Spinal cord (tissue), 10 donors: ENCODE measurements at places on chromosomes 5 and 9.
A peak's percentile ranks its signal among the peaks of the same experiment; 100 is the strongest.

- DNase-seq, result peak; percentile 29
These were observed 31.0 kb upstream of the ZFR start for GRCh38 chr5:32475334-32476097.

- DNase-seq, result no peak
These were observed 138.1 kb upstream of the WWC1 start for GRCh38 chr5:168153263-168153875.

DNA sequence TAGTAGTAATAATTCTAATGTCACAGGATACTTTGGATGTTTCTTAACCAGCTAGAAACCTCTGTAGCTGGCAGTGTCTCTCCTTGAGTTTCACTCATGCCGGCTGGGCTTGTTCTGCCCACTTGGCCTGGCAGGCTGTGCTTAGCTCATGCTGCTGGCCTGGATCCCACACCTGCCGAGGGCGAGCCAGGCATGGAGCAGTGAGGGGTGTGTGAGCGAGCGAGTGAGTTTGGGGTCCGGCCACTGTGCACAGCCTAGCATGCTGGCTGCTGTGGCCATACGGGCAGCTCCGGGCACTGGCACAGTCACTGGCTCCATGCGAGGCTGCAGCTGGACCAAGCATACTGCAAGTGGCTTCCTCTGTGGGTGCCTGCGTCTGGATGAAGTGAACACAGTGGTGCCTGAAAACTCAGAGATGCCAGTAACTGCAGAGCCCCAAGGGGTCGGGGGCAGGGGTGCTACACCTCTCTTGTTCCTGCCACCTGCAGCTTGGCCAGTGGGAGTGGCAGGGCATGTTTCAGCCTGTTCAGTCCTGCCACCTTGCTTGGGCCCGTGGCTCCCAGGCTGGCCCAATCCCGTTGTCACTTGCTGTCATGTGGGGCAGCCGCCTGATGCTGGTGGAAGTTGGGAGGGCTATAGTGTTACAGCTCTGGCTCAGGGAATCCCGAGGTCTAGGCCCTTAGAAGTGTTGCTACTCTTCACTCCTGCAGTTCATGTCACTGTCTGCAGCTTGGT, 9.9 kb downstream of the FSD1L start:
- no peak for DNase-seq

GRCh38 chr5:94021246-94021645, 279.8 kb upstream of the POU5F2 start:
- DNase-seq, result no peak

- DNase-seq, result no peak
These were observed 136.3 kb upstream of the SPRY4 start for GRCh38 chr5:142461028-142461590.
